ENCODE measurements at places on chromosomes 1 and 21.

DNA sequence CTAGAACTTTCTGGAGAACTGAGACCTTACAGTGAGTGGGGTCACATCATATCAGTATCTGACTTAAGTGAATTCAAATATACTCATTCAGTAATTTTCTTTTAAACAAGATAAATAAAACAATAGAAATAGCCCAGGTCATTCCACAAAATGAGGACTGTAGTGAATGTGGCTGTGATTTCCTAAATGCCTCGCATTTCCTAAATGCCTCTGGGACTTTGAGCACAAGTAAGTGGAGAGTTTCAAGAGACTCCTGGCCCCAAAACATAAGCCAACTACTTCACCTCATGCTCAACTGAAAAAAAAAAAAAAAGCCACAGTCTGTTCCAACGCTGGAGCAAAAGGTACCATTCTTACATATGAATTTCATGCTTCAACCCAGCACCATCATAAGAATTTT lies 81.5 kb downstream of the ZNF281 start:
- DNase-seq, result no peak

DNA sequence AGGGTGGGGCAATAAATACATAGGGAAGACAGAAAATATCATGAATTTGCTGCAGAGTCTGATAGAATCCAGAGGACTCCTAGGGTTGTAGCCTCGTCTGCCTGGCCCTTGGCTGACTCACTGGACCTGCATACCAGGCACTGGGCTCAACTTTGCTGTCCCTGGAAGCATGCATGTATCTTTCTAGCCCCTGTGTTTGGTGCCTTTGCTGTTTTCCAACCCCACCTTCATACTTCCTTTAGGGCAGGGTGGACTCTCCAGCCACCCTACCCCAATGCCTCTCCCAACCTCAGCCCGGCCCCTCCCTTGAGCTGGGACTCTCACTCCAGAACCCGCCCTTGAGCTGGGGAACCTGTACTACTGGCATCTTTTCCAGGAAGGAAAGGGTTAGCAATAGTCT lies 1.2 kb downstream of the RAB25 start:
- peak; percentile 42 for DNase-seq

GRCh38 chr21:41364308-41364707 lies 2.5 kb downstream of the MX2 start:
- no peak for DNase-seq

GRCh38 chr1:56450004-56450666 lies 129.2 kb downstream of the PLPP3 start:
- DNase-seq, result no peak

- no peak for DNase-seq
Observed at GRCh38 chr1:151211972-151212705, 13.8 kb downstream of the PIP5K1A start.

- DNase-seq, result no peak
Observed at GRCh38 chr1:160186246-160186645, 4.1 kb upstream of the CASQ1 start.
